Heart right ventricle (tissue), 16 donors: ENCODE measurements at places on chromosomes 16 and 17.

- no peak for DNase-seq
Measured at GRCh38 chr17:36824678-36825101, 112.6 kb upstream of the LHX1 start.

DNA sequence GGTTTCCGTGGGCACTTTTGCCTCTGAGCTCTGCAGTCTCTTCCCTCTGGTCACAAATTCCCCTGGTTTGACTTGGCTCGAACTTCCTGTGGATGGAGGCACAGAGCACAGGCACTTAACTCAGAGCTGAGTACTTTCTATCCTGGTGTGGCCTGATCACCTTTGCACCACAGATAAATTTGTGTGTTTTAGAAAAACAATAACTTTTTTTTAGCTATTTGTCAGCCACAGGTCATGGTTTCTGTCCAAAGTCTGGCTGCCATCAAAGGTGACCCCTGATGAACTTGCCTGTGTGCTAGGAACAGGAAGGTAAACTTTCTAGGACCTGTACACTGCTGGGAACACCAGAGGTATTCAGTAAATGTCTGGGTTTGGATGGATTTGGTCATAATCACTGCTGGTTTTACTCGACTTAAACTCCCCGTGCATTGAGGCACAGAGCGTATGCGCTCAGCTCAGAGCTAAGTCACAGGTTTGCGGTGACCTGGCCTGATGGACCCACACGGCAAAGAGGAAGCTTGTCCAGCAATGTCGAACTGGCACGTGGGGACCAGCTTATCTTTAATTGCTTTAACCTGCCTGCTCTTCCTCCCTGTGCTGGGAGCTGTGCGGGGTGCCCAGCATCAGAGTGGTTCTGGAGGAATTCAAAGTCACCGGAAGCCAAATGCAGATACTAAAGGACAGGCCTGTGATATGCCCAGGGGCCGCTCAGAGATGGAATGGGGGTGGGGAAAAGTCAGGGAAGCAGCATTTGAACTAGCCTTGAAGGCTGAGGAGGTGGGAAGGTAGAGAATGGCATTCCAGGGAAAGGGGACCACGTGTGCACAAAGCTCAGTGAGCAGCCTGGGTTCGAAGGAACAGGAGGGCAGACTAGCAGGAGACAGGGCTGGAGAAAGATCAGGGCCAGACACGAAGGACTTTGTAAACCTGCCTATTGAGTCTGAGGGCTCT, 12.9 kb downstream of the SLC13A5 start:
- DNase-seq: no peak

- DNase-seq: no peak
Measured at GRCh38 chr16:66619534-66620428, 15.3 kb downstream of the CMTM3 start.

DNA sequence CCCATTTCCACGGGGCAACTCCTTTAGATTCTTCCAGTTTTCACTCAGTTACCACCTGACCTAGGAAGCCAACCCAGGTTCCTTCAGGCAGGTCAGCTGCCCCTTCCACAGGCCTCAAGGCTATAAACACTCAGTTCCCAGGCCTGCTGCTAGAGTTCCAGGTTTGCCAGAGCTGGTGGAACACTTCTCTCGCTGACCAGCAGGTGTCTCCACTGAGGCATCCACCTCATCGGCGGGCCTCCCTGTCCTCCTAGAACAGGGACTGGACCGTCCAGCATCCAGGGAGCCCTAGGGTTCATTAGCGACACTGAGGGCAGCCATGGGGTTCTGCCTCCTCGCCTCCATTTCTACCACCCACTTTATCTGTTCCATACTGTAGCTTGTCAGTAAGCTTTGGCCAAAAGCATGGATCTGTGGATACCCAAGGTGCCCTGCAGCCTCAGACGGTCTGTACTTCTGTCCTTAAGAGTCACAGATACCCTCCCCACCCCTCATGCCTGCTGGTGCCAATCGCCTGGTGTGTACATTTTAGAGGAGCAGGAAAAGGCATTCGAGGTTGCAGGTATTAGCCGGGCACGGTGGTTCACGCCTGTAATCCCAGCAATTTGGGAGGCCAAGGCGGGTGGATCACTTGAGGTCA, 29.0 kb downstream of the PIMREG start:
- DNase-seq: peak; percentile 68
